Right ventricle myocardium inferior (tissue), 1 donor: ENCODE measurements at places on chromosomes 5 and 9.

DNA sequence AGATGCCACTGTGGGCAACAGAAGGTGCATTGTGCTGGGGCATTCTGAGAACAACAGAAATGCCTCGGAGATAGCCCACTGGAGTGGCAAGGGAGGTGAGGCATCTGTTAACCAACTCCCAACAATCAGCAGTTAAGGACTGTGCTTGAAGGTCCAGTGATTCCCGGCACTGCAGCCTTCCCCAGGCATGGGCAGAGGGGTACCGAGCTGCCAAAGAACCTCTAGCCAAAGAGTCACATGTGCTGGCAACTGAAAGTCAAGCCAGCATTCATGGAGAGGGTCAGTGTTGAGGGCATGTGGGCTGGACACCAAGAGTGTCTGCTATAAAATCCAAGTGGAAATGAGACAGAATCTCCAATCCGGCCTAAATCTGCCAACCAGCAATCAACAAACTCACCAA, 149.6 kb downstream of the ASTN2 start:
- DNase-seq: no peak

GRCh38 chr9:29830821-29831220, 2257.5 kb upstream of the C9orf72 start:
- DNase-seq: no peak

DNA sequence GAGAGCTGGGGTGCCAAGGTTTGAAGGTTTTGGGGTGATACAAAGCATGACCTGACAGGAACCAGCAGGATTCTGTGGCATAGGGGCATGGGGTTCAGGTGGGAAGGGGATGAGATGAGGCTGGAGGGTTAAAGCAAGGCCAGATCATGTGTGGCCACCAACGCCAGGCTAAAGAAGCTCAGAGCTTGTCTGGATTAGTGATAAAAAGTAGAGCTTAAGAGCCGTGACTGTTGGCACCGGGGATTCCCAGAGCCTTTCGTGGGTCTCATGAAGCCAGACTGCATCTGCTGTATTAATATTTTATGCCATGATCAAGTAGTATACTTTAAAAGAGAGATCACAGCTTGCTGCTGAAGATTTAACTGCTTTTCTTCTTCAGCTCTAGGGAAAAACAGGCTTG, 8.5 kb upstream of the GSN start:
- no peak for DNase-seq

DNA sequence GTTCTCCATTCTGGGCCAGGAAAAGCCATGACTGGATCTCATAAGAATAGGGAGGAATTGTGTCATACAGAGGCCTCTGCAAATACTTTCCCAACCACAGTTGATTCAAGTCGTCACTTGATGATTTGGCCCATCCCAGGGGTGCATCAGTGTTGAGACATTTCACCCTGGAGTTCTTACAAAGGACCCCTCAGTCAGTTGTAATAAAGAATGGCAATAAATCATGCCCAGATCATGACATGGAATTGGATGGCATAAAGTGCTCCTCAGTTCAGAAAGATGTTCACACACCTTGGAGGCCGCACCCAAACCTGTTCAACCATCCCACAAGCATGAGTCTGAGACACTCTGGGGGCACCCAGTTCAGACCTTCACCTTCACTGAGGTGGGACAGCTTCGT, 168.1 kb downstream of the NR3C1 start:
- DNase-seq: no peak
